ENCODE measurements at places on chromosomes 3 and 15.

DNA sequence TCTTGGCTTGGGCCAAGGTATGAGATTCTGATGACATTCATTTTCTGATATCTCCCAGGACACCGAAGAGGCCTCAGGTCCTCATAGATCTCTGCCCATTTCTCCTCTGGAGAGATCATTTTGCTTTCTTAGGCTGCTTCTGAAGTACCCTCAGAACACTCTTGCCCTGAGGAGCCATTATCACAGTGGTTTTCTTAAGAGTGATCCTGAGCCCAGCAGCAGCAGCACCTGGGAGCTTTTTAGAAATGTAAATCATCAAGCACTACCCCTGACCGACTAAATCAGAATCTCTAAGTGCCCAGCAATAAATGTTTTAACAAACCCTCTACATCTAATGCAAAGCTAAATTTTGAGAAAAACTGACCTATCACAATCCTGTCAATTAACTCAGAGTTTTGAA, 40.6 kb upstream of the SLC9A9 start:
- no peak for DNase-seq

DNA sequence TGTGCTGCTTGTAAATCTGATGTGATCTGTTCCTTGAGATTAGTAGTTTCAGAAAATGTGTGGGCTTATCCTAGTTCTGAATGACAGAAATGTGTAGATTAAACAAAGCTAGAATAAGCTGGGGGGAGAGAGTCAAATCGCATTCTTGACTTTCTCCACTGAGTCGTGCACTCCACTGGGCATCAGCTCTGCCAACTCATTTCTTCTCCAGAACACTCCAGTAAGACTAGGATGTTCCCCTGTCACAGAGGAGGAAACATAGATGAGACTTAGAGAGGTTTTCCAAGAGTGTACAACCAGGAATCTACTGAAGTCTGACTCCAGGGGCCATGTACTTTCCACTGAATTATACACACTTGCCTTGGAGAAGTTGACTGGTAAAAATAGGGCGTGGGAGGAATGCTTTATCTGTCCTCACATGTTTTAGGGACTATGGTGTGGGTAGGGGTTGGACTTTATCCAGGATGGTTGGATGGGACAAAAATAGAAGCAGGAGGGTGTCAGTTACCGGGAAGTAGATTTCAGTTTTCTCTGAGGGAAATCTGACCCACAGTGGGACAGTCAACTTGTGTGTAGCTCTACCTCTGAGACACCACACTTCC, 298.2 kb downstream of the UBE2E2 start:
- no peak for DNase-seq

DNA sequence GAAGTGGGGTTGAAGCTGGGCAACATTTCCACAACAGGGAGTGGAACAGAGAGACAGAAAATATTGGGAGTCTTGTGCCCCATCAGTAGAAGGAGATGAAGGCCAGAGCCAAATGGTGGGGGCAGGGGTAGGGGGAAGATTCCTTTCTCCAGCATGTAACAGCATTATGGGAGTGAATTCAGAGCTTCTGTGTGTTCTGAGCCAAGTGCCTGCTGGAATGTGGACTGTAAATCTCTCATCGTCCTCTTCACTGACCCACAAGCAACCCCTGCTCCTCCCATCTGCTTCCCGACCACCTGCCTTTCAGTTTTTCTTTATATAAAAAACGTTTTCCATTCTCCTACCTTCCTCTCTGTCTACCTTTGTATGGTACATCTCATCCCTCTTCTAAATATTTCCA, 344.2 kb upstream of the TPRG1 start:
- no peak for DNase-seq

DNA sequence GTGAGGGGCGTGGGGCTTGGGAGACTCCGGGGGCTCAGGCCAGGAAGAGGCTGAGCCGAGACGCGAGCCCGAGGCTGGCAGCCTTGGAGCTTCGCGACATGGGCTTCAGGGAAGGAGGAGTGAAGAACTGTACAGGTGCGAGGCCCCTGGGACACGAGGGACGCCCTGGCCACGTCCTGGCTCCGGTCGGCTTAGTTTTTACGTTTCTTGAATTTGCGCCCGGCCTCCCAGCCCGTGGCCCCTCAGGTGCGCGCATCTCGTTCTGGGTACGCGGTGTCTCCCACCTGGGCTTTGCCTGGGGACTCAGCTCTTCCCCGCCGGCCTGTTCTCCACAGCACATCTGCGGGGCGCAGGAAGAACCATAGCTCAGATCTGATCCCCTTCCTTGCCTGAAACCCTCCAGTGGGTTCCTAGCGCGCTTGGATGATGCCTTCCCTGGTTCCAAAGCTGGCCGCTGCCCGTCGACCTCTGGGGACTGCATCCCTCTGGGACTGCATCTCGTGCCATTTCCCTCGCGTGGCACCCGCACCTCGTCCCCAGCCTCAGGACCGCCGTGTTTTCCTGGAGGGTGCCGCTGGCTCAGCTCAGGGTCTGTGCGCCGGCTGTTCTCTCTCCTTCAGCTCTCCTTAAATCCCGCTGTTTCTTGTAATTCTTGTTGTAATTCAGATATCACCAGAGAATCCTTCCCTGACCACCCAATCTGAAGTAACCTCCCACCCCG, 614 bp downstream of the CHCHD6 start:
- no peak for DNase-seq

DNA sequence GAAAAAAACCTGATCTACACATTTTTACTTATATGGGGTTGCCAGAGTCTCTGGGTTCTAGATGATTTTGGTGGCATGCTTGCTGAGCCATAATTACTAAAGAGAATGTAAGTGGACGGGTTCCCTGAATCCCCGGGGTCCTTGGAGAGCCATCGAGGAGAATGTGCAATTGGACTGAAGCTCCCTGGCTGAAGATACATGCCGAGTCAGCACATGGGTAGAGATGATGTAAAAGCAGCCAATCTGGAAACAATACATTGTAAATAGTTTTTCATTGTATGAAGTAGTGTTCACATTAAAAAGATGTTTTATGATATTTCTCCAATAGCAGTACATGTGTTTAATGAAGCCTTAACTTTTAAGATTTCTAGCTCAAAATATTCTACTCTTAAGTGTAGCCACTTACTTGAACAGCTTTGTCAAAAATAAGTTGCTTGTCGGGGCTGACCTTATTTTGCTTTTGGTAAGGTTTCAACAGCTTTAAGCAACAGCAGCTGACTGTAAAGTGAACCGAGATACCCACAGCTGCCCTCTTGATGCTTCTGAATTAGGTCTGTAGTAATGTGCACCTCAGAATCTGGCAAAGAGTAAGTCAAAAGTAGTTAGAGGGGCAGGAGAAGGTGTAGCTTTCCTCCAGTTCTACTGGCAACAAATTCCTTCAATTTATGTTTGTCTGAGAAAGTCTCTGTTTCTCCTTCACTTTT, 205.7 kb downstream of the PLCL2 start:
- no peak for DNase-seq

GRCh38 chr3:106115557-106115956, 246.7 kb upstream of the CBLB start:
- DNase-seq = no peak

DNA sequence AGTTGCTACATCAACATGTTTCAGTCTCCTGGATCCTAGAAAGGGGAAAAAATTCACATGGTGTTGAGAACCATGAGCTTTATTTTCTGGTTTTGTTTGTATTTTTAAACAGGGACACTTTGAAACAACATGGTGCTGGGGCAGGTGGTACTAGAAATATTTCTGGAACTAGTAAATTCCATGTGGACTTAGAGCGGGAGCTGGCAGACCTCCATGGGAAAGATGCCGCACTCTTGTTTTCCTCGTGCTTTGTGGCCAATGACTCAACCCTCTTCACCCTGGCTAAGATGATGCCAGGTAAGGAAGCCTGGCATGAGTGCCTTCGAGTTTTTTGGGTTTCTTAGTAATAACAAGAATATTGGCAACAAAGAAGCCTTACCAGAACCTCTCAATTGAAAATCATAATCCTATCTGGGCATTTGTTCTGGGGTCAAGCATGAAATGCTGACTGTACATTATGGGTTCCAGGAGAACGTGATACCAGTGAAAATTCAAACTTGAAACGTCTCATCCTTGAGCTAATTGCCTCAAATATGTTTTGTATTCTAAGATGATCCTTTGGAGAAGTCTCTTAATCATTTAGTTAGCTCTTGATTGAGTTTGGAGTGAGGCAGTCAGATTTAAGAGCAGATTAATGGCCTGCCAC, 7.9 kb downstream of the ALAS1 start:
- no peak for DNase-seq

GRCh38 chr15:48577469-48577868, 68.0 kb downstream of the FBN1 start:
- DNase-seq = no peak

GRCh38 chr15:62390791-62391640, 225.9 kb upstream of the C2CD4B start:
- DNase-seq = peak; percentile 49

DNA sequence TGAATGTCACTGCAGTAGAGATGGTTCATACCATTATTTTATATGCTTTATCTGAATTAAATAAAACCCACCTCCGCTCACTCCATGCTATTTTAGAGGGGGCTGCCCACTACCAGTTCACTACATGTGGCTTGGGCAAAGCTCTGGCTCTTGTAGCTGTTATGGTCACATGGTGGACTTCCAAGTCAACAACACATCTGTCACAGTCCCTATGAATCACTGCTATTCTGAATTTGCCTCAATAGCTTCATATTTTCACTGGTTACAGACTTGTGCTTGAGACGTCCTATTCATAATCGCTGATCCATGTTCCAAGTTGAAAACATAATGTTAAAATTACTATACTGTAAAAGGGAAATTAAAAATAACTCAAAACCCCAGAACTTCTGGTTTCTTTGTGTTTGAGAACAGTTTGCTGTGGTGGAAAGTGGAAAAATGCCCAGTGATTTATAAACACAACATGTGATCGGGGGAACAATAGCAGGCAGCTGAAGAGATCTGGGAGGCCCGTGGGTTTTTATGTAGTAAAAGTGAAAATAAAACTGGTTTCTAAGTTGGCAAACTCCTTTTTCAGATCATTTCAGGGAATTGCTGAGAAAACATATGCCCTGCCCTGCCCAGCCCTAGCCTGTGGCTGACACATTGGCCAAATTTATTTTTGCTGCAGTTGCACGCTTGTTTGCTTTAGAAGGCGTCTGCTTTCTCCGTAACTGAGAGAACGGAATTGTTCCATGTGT, 128.8 kb upstream of the PRR23C start:
- DNase-seq = peak; percentile 16

GRCh38 chr3:178203650-178204049, 332.6 kb upstream of the KCNMB2 start:
- DNase-seq = no peak

GRCh38 chr3:15206662-15207576, 873 bp downstream of the CAPN7 start:
- no peak for DNase-seq

- DNase-seq = no peak
Observed at GRCh38 chr3:38108649-38109579, 28.0 kb downstream of the ACAA1 start.

DNA sequence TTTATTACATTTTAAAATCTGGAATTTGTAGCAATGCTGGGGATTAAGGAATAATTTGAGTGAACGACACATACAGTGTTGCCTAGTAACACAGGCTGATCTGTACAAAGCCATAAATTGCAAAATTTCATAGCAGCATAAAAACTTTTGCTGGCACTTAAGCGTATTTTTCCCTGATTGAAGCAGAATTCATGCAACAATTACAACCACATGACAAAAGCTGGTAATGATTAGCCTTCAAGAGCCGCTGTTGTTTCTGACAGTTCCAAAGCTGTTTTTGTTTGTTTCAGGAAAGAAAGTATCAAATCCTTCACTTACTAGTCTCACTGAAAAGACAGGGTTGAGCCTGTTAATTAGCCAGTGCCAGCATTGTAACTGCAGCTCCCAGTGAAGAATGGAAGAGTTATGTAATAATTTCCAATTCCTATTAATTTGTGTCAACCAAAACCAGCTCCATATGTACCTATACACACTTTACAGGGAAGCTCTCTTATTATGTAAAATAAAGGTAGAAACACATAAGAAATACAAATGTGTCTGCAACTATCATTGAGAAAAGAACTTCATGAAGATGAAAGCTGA, 60.7 kb downstream of the AGTR1 start:
- DNase-seq = no peak

GRCh38 chr3:75140904-75141615, 523.1 kb upstream of the FRG2C start:
- DNase-seq = no peak

DNA sequence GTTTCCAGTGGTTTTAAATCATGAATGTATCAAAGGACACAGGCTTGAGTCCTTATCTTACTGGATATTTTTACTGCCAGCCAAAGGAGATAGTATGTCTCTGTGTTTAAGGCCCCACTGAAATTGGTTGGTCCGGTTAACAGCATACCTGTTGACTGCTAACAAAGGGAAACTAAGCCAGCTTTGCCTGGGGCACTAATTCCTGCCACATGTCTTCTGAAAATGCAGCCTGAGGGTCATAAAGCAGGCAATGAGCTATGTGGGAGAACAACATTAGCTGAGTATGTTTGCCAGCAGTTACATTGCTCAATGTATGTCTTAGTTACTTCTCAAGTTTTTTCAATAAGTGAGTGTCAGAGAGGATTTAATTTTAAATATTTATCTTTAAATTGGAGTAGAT, 12.4 kb downstream of the PLS1 start:
- DNase-seq = no peak

DNA sequence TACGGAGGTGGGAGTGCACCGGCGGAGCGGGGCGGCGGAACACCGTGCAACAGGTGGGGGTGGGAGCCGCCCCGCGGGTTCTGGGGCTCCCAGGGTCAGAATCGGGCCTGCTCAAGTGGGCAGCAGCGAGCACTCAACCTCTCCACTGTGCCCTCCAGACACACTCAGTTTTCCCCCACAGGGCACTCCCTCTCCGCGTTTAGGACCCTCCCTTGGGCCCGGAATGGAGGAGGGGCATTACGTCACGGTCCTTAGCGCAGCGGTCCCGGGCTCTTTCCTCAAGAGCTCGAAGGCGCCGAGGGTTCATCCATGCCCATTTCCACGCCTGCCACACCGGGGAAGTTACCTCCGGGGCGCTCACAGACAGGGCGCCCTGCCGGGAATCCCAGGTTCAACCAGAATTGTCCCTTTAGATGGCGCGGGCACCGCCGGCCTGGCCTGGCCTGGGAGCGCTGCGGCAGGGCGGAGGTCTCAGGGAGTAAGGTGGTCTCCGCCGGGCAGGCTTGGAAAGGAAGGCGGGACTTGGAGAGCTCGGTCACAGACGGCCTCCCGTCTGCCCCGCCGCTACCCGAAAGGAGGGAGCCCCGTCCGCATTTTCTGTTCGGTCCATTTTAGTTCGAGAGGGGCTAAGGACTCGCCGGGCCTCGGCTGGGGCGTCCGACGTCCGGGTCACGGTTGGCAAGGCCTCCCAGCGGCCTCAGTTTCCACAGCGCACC, 5.1 kb downstream of the RNU6-1 start:
- DNase-seq = no peak

Measured in substantia nigra (tissue), 51 donors.